Stimulated activated CD4-positive, alpha-beta T cell treated with anti-CD3 and anti-CD28 coated beads, Interleukin-15, amount 100 ng/mL, for 1 hour (primary cell): ENCODE measurements at places on chromosomes 13 and 19.
A peak's percentile ranks its signal among the peaks of the same experiment; 100 is the strongest.

- DNase-seq = no peak
Observed at GRCh38 chr19:36773223-36773579, 594 bp upstream of the ZNF850 start.

DNA sequence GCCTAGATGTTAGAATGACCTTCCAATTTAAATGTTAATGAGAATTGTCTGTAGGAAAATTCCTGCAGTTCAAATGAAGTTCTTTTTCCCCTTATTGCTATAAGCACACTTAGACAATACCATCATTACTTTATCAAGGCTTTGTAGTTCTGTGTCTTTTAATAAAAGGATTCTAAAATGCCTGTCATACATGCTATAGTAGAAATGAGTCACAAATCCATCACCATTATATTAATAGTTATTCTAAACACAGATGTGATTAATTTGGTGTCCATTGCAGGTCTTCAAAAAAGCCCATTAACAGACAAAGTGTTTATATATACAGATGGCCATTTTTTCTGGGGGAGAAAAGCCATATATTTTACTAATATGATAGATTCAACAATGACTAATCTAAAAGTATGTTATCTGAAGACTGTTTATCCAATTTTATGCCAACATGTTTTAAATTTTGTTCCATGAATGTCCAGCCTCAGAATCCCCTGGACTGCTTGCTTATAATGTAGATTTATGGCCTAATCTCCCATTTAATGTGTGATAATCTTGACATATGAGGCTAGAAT, 1678.3 kb upstream of the PCDH20 start:
- no peak for DNase-seq

DNA sequence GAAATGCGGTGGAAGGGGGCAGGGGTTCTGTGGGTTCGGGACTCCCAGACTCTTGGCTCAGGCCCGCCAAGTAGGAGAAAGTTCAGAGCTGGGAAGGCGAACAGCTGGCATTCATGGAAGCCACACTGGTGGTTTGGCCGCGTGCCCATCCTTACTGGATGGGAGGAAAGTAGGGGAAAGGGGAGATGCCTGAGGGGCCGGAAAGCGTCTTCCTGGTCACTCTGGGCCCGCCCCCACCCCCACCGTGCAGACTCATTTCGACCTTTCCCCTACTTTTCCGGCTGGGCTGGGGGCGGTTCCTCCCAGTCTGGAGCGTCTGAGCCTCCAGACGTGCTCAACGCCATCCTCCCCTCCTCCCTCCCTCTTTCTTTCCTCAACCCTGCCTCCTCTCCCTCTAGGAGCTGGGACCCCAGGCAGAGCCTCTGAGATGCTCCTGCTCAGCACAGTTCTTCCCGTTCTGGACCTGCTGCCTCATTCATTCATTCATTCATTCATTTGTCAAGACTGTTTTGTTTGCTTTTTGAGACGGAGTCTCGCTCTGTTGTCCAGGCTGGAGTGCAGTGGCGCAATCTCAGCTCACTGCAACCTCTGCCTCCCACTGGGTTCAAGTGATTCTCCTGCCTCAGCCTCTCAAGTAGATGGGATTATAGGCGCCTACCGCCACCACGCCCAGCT, 3.5 kb downstream of the ANGPTL4 start:
- no peak for DNase-seq

- no peak for DNase-seq
Observed at GRCh38 chr19:29882719-29883105, 59.3 kb upstream of the URI1 start.

DNA sequence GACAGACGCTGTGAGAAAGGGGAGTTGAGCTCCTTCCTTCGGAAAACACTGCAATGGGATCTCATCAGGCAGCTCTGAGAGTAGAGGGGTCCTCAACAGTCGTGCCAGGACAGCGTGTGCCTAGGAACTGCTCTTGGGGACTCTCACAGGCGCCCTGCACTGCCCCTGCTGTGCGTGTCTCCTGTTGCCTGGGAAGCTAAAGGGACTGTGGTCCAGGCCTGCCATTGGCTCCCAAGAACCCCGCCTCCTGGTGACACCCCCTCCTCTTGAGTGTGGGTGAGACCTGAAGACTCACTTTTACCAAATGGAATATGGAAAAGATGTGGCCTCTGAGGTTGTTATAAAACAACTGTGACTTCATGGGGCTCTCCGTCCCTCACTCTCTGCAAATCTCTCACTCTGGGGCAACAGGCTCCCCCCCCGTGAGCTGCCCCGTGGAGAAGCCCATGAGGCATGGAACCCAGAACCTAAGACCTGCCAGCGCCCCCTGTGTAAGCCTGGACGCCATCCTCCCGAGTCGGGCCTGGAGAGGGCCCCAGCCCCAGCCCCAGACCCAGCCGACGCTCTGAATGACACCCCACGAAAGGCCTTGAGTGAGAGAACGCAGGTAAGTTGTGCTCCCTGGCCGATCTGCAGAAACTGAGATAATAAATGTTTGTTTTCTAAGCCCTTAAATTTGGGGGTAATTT, 302.7 kb downstream of the FGF9 start:
- DNase-seq = no peak

GRCh38 chr13:112227031-112227430, 149.1 kb upstream of the SPACA7 start:
- DNase-seq = no peak

GRCh38 chr19:16878181-16878965, 10.4 kb upstream of the F2RL3 start:
- no peak for DNase-seq

DNA sequence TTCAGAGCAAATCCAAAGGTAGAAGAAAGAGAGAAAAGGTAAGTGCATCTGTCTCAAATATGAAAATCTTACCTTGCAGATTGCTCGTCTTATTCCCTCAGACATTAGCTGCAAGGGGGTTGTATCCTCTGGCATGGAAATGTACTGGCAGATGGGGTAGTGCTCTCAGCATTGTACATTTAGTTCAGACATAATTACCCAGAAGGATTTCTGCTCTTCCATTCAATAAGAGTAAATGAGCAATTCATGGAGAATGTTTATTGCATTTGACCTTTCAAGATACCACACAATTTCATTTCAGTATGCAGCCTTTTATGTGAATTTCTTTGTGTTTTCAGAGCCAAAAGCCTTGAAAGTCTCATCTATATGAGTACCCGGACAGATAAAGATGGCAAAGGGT, 63.8 kb downstream of the SCEL start:
- no peak for DNase-seq

DNA sequence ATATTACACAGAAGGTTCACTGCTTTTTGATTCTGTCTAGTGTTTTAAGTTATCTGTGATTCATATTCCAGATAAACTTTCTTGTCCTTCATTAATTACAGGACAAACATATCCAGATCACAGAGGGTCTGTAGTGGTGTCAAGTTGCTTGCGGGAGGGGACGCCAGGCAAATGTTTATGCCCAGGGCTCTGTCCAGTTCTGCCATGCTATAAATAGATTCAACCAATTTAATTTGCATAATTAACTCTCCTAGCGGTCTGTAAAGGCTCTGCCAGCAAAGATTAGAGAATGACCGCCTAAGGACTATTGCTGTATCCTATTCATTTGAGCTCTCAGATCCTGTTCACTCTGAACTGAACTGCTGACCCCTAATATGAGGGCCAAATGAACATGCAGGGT, 59.7 kb upstream of the TRPC4 start:
- DNase-seq = no peak

GRCh38 chr19:45231891-45232290, 13.3 kb downstream of the EXOC3L2 start:
- no peak for DNase-seq

DNA sequence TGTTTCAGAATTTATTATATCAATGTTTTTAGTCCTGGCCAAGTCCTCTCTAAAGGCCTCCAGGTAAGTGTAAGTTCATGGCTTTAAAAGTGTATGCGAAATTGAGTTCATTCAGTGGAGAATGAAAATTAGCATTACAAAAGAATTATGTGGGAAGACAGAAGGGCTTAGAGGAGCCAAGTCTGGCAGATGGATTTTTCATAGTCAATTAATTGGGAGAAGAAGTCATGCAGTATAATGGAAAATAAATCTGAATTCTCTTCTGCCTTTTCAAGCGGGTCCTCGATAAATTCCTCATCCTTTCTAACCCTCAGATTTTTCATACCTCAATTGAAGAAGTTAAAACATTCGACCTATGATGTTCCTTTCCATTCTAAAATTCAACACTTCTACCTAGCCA, 394.2 kb downstream of the ITGBL1 start:
- DNase-seq = no peak

GRCh38 chr13:113548778-113549621, 35.6 kb upstream of the TFDP1 start:
- DNase-seq = no peak

DNA sequence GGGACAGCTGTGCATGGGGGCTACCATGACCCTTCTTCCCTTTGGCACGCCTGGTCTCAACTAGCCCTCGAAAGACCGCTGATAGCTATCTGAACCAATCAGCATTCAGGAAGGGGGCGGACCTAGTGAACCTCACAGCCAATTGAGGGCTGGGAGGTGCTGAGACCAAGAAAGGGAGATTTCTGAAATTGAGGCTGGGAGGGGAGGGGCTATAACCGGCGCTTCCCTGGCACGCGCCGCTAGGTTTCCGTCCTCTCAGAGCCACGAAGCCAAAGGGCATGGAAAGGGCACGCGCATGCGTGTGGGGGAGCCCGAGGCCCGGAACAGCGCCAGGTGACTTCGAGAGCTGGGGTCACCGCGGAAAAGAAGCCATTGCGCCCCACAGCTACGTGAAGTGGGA, 4.2 kb upstream of the PAFAH1B3 start:
- DNase-seq = no peak

DNA sequence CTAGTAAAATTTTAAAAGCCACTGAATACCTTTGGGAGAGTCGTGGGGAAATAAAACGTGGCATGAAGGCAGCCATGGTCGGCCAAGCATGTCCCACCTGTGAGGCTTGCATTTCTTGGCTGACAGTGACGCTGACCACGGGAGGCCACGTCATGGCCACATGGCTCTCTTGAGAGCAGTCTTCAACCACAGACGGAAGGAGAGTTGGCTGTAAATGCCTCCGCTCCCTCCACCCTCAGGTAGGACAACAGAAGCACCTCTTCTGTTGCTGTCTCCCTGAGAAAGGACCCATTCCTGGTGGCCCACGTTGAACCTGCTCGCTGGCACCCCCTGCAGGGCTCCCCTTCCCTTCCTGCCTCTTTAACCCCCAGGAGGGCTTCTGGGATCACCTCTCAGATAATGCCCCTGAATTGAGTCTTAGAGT, 10.6 kb upstream of the LRRC25 start:
- no peak for DNase-seq

GRCh38 chr19:28556371-28556770, 656.6 kb downstream of the UQCRFS1 start:
- no peak for DNase-seq

- no peak for DNase-seq
Observed at GRCh38 chr13:23850134-23850533, 39.1 kb downstream of the MIPEP start.

- DNase-seq = no peak
Observed at GRCh38 chr19:33726756-33727155, 69.9 kb upstream of the KCTD15 start.

- DNase-seq = no peak
Observed at GRCh38 chr19:23993440-23993839, 78.8 kb downstream of the ZNF726 start.

DNA sequence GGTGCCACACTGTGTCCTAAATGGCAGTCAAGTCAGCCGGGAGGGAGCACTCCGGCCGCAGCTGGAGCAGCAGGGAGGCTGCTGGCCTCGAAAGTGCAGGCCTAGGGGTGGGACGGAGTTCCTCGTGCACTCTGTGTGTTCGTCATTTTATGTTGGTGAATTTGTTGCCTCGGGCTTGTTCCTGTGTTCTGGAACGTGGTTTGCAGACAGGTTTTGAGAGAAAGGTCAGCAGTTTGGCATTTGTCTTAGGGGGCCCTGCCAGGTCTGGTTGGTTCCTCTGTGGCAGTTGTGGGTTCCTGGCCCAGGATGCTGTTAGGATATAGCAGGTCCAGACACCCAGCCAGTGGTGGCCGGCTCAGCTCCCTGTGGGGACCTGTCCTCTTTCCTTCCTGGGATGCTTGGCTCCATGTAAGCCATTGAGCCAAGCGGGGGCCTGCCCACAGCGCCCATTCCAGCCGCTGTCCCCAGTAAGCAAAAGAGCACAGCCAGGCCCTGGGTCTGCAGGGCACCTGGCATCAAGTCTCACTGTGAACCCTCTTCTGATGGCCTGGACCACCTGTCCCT, 30.0 kb downstream of the MPHOSPH8 start:
- no peak for DNase-seq

DNA sequence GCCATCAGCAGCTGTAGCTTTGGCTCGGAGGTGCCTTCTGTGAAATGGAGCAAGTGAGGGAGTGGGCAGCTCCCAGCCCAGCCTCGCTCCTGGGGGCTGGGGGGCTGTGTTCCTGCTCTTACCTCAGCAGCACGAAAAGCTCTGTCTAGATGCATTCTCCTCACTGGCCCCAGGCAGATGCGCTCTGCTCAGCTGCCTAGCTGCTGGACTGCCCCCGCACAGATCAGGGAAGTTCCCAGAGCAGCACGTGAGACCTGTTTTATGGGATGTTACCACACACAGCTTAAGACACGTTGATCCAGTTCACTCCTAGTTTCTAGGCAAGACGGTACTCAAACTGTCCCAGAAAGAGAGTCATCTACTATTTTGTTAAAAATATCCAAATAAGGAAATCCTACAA, 13.6 kb downstream of the LCP1 start:
- no peak for DNase-seq

DNA sequence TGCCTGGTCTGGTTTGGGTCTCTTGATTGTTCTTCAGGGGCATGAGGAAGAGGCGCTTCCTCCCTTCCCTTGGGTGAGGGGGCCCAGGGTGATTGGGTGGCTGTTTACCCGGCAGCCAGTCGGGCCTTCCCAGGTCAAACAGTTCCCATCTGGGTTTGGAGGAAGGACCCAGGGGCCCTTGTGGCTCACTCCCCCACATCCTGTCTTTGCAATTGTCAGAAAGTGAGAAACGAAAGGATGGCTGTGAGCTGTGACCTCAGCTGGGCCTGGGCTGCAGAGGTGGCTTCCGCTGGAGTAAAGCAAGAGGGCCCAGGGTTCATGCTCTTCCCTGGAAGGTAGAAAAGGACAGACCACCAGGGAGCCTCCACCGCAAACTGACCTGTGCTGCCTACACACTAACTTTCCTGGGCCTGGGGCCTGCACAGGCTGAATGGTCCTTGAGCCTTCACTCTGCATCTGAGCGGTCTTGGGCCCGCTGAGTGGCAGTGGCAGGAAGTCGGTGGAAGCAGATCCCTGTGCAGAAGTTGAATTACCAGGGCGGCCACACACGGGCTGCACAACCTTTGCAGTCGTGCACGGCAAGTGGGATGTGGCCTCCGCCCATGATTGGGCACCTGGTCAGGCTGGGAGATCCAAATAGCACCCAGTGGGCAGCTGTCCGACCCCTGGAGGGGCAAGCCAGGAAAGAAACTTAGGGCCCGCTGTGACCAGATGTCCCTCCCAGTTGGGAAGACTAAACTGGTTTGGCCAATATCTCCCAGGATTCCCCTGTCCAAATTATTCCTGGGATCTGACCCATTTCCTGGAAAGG, 5.3 kb upstream of the CD79A start:
- peak; percentile 22 for DNase-seq

- no peak for DNase-seq
Observed at GRCh38 chr13:102935896-102936321, 90.1 kb downstream of the ERCC5 start.

- no peak for DNase-seq
Observed at GRCh38 chr19:39834287-39834841, 402 bp upstream of the DYRK1B start.

- no peak for DNase-seq
Observed at GRCh38 chr13:112771139-112771876, 81.5 kb downstream of the ATP11A start.

- no peak for DNase-seq
Observed at GRCh38 chr13:78152415-78152814, 233.8 kb upstream of the EDNRB start.
